Ovary (tissue), 10 donors: ENCODE measurements at places on chromosomes 7 and 10.

DNA sequence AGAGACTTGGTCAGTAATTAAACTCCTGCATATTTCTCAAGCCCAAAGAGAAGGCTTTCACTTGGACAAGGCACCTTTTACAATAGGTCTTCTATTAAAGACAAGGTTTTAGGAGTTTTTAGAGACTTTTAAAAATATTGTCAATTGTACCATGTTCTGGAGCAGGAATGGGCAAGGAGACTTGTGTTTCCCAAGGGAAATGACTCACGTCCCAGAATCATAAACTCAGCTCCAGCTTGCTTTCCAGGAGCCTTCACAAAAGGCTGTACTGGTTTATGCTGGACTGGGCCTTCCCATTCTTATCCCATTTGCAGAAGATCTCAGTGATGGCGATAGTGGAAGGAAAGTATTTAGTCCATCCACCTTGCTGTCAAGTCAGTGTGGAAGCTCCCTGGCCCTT is 7.8 kb upstream of the GLI3 start:
- no peak overlapping the region for H3K27ac ChIP-seq
- no peak for DNase-seq
- H3K4me3 ChIP-seq, result no peak overlapping the region
- no peaks in the 10 kb centered on the region for H3K27me3 ChIP-seq

GRCh38 chr10:119480667-119481066 is 61.9 kb downstream of the RGS10 start:
- no peak for DNase-seq
- H3K4me1 ChIP-seq, result no peaks in the 10 kb centered on the region
- H3K27me3 ChIP-seq, result no peaks in the 10 kb centered on the region
- no peaks in the 10 kb centered on the region for H3K36me3 ChIP-seq
- no peak overlapping the region for H3K4me3 ChIP-seq

- H3K36me3 ChIP-seq, result no peaks in the 10 kb centered on the region
- H3K27ac ChIP-seq, result no peak overlapping the region
- H3K27me3 ChIP-seq, result no peaks in the 10 kb centered on the region
Measured at GRCh38 chr10:69996611-69997010, 56.0 kb upstream of the MACROH2A2 start.

GRCh38 chr10:113515601-113516000 is 37.3 kb upstream of the HABP2 start:
- peaks cover 5% of the 10 kb centered on the region for H3K4me1 ChIP-seq
- DNase-seq, result no peak
- no peak overlapping the region for H3K27ac ChIP-seq
- H3K36me3 ChIP-seq, result no peaks in the 10 kb centered on the region
- H3K4me3 ChIP-seq, result no peak overlapping the region

DNA sequence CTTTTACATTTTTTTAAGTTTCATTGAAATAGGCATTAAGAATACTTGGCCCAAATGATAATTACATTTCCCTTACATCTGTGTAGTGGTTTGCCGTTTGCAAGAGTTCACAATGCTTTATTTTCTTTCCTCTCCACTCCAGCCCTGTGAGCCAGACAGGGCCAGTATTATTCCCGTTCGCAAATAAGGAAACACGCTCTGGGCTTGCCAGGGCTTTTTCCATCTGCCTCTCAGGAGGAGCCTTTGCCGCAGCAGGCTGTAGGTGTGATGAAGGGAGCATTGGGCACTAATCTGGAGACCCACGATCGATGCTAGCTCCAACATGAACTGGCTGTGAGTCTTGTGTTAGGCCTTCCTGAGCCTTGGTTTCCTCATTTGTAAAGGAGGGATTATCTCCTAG is 154.4 kb downstream of the GALNT17 start:
- peaks cover 5% of the 10 kb centered on the region for H3K4me1 ChIP-seq
- peak; percentile 58 for DNase-seq
- H3K27me3 ChIP-seq, result no peaks in the 10 kb centered on the region

DNA sequence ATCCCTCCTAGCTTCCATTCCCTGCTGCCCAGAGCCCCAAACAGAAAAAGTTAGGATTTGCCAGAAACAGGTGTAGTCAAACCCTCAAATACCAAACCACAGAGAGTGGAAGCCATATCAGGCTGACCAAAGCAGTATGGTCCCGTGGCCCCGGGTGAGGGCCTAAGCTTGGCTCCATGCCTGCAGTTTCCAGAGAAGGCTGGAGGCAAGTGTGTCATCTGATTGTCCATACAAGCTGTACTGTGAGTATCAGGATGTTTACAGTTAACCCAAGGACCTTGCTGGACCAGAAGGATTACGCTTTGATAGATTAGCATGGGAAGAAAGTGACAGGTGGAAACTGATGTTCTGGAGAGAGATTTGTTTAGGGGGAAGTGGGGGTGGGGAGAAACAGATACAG is 96.3 kb downstream of the PRKAG2 start:
- H3K4me3 ChIP-seq, result no peak overlapping the region
- no peak for DNase-seq
- no peaks in the 10 kb centered on the region for H3K36me3 ChIP-seq
- H3K27ac ChIP-seq, result no peak overlapping the region
- no peaks in the 10 kb centered on the region for H3K27me3 ChIP-seq
- H3K4me1 ChIP-seq, result no peaks in the 10 kb centered on the region

DNA sequence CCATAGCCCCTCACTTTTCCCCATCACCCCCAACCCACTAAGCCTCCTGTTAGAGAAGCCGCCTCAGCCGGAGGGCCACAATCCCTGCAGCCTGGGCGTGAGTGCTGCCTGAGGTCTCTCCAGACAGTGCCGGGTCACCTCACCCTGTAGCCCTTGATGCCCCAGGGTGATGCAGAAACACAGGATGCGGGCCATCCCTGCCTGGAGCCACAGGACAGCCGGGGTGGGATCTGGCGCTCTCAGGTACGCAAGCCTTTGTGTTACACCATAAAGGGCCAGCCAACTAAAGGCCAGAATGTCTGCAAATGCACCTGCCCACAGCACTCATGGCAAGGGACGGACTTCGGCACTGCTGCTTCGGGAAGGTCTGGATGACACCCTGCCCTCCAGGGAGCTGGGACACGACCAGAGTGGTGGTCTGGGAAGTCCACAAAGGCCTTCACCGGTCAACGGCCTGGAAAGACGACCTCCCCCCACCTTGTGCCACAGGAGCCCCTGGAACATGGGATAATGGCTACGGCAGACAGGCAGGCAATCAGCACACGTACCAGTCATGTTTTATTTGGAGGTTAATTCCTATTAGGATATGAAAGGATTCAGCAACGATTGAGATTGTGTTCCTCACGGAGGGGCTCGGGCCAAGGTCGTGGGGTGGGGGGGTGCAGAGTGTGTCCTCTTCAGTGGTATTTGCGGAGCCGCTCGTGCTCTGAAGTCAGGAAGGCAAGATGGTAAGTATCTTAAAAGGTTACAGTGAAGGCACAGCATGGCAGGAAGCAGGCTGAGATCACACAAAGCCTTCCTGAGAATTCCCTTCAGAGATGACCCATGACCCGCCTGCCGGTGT is 8.1 kb downstream of the ATP5MF start:
- no peak overlapping the region for H3K4me3 ChIP-seq
- H3K4me1 ChIP-seq, result no peaks in the 10 kb centered on the region
- no peaks in the 10 kb centered on the region for H3K36me3 ChIP-seq
- H3K27me3 ChIP-seq, result no peaks in the 10 kb centered on the region

DNA sequence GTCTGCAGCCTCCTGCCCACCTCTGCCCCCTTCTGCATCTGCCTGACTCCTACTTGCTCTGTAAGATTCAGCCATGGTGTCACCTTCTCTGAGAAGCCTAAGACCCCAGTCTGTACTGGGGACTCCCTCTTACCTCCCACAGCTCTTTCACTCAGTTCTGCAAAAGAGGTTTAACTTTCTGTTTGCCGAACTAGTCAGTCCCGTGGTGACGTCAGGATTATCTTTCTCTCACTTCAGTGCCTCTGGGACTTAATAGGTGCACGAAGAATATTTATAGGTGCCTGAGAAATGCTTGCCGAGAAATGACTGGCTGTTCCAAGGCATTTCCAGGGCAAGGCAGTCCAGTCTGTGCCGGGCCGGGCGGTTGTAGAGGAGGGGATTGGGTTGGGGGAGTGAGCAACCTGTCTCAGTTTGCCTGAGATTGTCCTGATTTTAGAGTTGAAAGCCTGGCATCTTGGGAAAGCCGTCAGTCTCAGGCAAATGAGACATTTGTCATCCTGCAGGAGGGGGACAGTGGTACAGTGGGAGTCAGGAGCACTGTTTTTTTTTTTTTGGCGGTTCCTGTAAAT is 227.5 kb upstream of the NPVF start:
- H3K36me3 ChIP-seq, result no peaks in the 10 kb centered on the region
- no peaks in the 10 kb centered on the region for H3K27me3 ChIP-seq
- no peak overlapping the region for H3K27ac ChIP-seq
- no peak overlapping the region for H3K4me3 ChIP-seq
- H3K4me1 ChIP-seq, result peaks cover 8% of the 10 kb centered on the region

GRCh38 chr10:98270073-98270740 is 2.2 kb upstream of the LOXL4 start:
- no peak for DNase-seq
- peaks cover 16% of the 10 kb centered on the region for H3K4me1 ChIP-seq
- H3K27ac ChIP-seq, result peak overlapping the region; percentile 55

GRCh38 chr10:89659143-89660131 is 14.4 kb upstream of the PANK1 start:
- no peaks in the 10 kb centered on the region for H3K4me1 ChIP-seq
- no peak overlapping the region for H3K27ac ChIP-seq
- no peaks in the 10 kb centered on the region for H3K36me3 ChIP-seq
- H3K4me3 ChIP-seq, result no peak overlapping the region
- DNase-seq, result no peak

DNA sequence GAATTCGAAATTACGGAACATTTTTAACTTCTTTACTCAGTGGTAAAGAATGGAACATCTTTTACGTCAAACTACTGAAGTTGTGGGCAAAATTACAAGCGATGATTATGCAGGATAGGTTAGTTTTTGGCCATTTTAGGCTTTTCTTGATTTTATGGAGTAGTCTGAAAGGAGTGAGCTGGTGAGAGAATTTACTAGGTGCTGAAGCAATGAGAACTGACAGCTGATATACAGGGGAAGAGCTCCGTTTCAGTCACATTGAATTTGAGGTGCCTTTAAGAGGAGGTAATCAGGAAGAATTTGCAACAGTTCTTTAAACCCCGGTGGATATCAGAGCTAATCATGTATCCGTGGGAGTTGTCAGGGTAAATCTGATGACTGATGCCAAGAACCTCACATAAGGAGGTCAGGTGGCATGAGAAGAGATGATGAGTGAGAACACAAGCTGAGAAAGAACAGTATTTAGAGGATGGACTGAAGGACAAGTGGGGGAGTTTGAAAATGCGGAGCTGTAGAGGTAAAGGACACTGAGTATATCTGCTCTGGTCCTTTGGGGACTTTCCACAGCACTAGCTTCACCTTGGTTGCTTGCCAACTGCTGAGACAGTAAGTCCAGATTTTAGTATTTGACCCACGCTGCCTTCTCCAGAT is 104.3 kb downstream of the AHR start:
- no peaks in the 10 kb centered on the region for H3K4me1 ChIP-seq
- H3K36me3 ChIP-seq, result no peaks in the 10 kb centered on the region
- no peaks in the 10 kb centered on the region for H3K27me3 ChIP-seq
- H3K27ac ChIP-seq, result no peak overlapping the region
- DNase-seq, result no peak

- H3K36me3 ChIP-seq, result no peaks in the 10 kb centered on the region
- H3K27ac ChIP-seq, result no peak overlapping the region
- H3K27me3 ChIP-seq, result no peaks in the 10 kb centered on the region
- H3K4me3 ChIP-seq, result no peak overlapping the region
- H3K4me1 ChIP-seq, result peaks cover 7% of the 10 kb centered on the region
Measured at GRCh38 chr10:10816447-10816846, 201.2 kb upstream of the CELF2 start.
